ENCODE measurements at places on chromosomes 2 and 18.

GRCh38 chr2:218226903-218227302 lies 9.9 kb downstream of the ARPC2 start:
- DNase-seq, result no peak

DNA sequence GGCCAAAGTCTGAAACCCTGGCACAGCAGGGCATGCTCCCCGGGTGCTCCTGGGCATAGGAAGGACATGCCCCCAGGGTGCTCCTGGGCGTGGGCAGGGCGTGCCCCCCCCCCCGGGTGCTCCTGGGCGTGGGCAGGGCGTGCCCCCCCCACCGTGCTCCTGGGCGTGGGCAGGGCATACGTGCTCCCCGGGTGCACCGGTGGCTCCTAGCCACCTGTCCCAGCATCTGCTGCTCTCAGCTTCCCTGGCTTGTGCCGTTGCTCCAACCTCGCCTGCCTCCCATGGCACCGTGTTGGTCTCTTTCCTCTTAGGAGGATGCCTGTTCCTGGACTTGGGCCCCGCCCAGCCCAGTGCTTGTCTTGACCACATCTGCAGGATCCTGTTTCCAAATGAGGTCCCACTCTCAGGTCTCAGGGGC lies 95.6 kb upstream of the CTDP1 start:
- DNase-seq, result no peak

GRCh38 chr2:41828052-41828643 lies 219.7 kb upstream of the PKDCC start:
- no peak for DNase-seq

- peak; percentile 6 for DNase-seq
Measured at GRCh38 chr2:166934817-166935216, 46.5 kb downstream of the XIRP2 start.

DNA sequence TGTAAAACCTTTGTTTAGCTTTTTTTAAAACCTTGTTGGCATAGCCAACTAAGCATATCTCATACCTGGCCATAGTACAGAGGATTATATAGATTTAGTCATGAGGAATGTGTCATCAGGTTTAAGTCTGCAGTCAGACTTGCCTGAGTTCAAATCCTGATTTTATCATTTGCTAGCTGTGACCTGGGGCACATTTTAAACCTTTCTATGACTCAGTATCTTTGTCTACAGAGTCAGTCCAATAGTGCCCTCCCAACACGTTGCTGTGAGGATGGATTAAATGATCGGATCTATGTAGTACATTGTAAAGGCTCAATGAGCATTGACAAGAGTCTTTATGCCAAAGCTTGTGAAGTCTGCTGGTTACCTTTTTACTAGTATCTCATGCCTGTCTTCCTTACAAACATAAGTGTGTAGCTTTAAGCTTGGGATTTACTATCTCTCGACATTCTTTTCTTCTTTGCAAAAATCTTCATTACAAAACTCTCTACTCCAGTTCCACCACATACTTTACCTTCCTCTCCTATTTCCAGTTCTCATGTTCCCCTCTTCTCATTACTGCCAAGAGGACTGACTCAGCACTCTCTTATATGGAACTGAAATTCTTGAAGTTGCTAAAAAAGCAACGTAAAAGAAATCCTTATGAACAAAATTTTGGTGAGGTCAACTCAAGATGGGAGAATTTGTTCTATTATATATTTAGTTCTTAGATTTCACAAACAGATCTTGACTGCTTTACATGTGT lies 68.1 kb upstream of the RBMS1 start:
- no peak for DNase-seq

DNA sequence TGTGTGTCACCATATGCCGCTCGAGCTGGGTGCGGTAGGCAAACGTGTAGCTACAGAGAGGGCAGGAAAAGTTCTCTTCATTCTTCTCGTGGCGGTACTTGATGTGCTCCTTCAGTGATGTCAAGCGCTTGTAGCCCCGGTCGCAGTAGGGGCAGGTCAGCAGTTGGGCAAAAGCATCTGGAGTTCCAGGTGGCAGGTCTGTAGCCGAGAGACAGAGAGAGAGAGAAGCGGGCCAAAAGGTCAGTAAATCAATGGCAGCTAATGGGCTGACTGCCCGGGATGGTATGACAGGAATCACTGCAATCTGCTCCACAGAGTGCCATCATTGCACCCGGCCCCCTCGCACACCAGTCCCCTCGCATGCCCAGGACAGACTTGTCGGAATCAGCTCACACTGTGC lies 116.0 kb downstream of the ZEB2 start:
- DNase-seq, result no peak

- peak; percentile 25 for DNase-seq
Measured at GRCh38 chr2:181461056-181461997, 4.1 kb downstream of the ITGA4 start.

GRCh38 chr18:68721681-68722583 lies 7.0 kb upstream of the TMX3 start:
- DNase-seq, result no peak

GRCh38 chr2:202071107-202071506 lies 1.9 kb upstream of the KIAA2012 start:
- DNase-seq, result no peak

All from NCI-H526 (cell line).